Amniotic epithelial cell (primary cell): ENCODE measurements at places on chromosomes 1 and 21.

GRCh38 chr1:163922743-163923201, 601.0 kb downstream of the NUF2 start:
- no peak for DNase-seq

DNA sequence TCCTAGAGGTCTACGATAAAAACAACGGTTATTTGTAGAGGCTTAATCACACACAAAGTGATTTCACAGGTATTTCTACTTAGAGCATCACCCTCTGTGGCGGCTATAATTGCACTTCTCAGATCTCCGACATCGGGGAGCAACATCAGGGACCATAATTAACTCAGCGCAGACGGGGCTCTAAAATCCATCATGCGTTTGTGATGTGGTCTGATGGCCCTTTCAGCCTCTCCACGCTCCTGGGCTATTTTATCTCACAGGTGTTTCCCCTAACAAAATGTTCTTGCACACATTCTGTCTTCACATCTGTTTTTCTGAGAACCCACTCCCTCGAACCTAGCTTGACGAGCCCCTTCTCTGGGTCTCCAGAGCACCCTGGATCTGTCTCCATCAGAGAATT, 146.3 kb upstream of the DUSP10 start:
- no peak for DNase-seq

DNA sequence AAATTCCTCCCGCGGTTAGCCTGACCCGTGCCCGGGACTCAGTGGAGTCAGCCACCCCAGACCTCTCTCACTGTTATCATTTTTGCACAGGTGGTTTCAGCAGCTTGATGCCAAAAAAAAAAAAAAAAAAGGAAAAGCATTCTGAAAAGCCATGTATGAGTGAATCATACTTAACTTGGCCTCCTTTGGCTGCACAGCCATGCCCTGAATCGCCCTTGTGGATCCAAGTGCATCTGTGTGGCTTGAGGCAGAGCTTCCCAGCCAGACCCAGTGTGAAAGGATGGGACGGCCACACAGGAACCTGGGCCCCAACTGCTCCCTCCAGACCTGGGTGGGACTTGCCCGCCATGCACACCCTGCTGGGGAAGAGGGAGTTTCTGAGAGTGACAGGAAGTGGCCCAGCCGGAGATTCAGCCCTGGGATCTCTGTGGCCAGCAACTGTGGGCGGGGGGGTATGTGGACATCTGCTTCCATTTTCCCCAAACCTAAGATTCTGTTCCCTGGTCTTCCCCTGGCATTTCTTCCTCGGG, 8.6 kb downstream of the YBEY start:
- peak; percentile 54 for DNase-seq

GRCh38 chr1:225388372-225388771, 39.5 kb downstream of the LBR start:
- DNase-seq: peak; percentile 33

- no peak for DNase-seq
Measured at GRCh38 chr1:59007429-59007819, 223.6 kb upstream of the JUN start.

GRCh38 chr1:89631816-89632656, 884 bp upstream of the LRRC8C start:
- DNase-seq: no peak

GRCh38 chr1:116128664-116129063, 17.5 kb downstream of the MAB21L3 start:
- no peak for DNase-seq

GRCh38 chr21:45033791-45034555, 40.4 kb upstream of the ADARB1 start:
- DNase-seq: peak; percentile 60

GRCh38 chr1:64192290-64192689, 11.1 kb upstream of the UBE2U start:
- no peak for DNase-seq

GRCh38 chr1:26318338-26319064, 743 bp downstream of the CD52 start:
- DNase-seq: no peak

- peak; percentile 68 for DNase-seq
Measured at GRCh38 chr1:167294528-167294927, 73.8 kb downstream of the POU2F1 start.

- no peak for DNase-seq
Measured at GRCh38 chr1:24426744-24427544, 11.3 kb downstream of the NIPAL3 start.

GRCh38 chr1:231069333-231069732, 29.3 kb upstream of the FAM89A start:
- no peak for DNase-seq

DNA sequence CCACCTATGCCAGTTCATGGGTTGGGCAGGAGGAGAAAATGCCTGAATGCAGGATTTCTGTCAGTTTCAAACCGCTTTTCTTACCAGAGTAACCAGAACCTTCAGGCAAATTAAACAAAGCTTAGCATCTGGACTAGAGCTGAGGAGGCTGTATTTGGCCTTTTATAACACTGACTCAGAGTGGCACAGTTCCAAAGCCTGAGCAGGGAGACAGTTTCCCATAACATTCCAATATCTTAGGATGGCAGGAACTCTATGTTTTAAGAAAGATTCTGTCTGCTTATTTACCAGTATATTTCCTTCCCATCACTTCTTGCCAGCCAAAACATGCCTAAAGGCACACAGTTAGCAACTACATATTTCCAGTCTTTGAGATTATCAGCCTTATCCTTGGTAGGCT, 46.8 kb downstream of the UBR4 start:
- peak; percentile 31 for DNase-seq

GRCh38 chr21:33732038-33732437, 89.7 kb downstream of the ITSN1 start:
- DNase-seq: peak; percentile 67

GRCh38 chr1:42846257-42847110, at the start of gene ZNF691:
Gene ZNF691 (plus strand): TSS chr1:42846613. CDS start chr1:42849659, 3,046 bp downstream.
- DNase-seq: peak; percentile 97

GRCh38 chr1:226217273-226217672, 6.2 kb upstream of the MIXL1 start:
- peak; percentile 17 for DNase-seq

DNA sequence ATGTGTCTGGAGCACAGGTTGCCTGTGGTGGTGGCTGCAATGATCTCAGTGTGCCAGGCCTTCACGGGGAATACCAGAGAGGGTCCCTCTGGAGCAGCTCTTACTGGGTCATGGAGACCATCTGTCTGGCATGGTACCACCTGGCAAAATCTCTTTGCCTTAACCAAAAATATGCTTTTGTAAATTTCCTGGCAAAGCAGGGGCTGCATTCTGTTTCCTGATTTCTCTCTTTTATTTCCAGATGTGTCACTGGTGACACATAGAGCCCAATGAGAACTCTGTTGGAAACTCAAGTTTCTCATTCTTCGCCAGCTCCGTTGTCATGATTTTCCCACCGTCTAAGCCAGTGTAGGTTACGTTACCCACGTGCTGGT, 136.5 kb downstream of the FGGY start:
- no peak for DNase-seq

GRCh38 chr21:35350965-35351364, 301.9 kb upstream of the RUNX1 start:
- DNase-seq: peak; percentile 44

- DNase-seq: peak; percentile 12
Measured at GRCh38 chr1:200628223-200628881, 7.8 kb upstream of the KIF14 start.

DNA sequence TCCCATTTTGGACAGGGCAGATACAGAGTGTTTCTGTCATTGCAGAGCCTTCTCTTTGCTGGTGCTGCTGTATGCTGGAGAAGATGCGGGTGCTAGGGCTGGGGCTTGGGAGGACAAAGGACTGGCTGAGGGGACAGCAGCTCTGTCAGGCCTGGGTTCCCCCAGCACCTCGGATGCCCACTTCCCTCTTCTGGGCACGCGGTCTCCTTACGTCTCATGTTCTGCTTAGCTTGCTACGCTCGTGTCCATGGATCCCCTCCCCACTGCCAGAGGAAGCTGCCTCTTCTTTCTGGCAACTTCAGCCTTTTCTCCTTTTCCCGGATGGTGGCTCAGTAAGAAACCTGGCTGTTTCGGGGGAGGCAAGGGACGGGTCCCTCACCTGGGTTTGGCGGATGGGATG, 75.7 kb downstream of the ARHGEF10L start:
- no peak for DNase-seq

GRCh38 chr1:214476229-214476985, 75.0 kb downstream of the PTPN14 start:
- no peak for DNase-seq

- DNase-seq: no peak
Measured at GRCh38 chr1:1393428-1393827, 5.7 kb downstream of the CCNL2 start.

- DNase-seq: peak; percentile 66
Measured at GRCh38 chr1:205255941-205256780, 28.4 kb downstream of the TMCC2 start.
